Stimulated activated CD4-positive, alpha-beta T cell treated with anti-CD3 and anti-CD28 coated beads, Interleukin-1b, Interleukin-23, amount 100 ng/mL, for 48 hours (primary cell): ENCODE measurements at places on chromosomes 3 and 15.

- DNase-seq, result no peak
Observed at GRCh38 chr3:49476563-49476962, 6.5 kb downstream of the DAG1 start.

DNA sequence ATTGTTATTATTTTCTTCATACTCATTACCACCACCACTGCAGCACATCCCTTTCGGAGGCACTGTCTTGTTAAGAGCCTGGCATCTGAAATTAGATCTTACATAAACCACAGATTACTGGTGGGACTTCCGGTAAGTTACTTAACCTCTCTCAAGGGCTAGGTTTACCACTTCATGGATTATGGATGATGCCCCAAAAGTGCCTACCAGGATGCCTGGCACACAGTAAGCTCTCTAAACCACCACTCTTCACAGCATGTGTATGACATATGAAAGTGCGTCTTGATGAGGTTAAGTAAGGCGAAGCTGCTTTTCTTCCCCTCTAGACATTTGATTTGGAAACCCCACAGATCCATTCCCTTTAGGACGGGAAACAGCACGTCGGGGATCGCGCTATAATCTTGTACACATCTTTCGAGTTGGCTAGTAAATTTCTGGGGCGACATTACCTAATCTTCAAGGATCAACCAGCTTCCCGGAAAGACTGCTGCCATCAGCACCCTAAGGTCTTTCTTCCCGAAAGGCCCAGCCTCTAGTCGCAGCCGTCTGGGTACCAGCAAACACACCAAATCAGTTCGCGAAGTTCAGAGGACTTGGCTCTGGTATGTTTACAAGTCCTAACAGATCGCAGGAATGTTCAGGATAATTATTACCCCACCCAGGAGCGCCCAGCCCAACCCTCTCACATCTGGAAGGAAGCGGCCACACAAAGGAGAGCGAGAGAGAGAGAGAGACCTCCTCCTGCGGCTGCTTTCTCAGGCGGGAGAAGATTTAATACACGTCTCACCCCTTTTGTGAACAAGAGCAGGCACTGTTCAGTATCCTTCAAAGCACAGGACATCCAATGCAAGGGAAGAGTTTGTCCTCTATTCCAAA, 155.1 kb upstream of the FRMD4B start:
- no peak for DNase-seq

- DNase-seq, result no peak
Observed at GRCh38 chr3:75001330-75001729, 386.9 kb upstream of the CNTN3 start.

DNA sequence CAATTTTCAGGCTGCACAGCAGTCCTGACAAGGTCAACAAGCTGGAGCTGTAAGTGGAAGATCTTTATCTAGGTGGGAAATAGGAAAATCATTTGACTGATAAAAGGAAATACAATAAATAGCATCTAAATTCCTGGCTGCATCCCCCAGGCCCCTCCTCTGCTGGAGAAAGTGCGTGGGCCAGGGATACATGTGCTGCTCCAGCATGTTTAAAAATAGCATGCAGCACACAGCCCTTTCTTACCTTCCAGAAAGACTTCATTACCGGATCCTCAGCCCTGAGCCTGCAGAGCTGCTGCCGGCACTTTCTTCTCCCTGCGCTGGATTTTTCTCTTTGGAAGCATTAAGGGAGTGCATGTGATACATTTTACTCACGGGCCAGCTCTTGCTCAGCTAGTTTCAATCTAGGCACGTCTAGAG, 77.3 kb downstream of the HMG20A start:
- no peak for DNase-seq

DNA sequence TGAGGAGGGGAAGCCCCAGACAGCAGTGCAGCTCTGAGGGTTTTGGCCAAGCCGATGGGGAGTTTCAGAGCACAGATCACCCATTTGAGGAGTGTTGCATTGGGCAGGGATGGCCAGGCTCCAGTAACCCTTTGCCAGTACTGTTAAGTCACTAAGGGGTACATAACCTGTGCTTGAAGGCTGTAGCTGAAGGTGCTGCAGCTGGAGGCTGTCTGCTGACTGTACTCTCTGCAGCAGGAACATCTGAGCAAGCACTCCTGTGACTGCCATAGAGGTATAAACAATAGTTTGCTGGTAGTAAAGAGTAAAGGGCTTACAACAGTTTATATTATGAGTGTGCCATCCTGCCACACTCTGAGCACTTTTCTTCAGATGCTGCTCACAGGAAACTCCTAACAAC, 297.8 kb downstream of the EPHA3 start:
- DNase-seq, result no peak

GRCh38 chr3:44883999-44884431, 9.6 kb downstream of the TGM4 start:
- DNase-seq, result no peak

GRCh38 chr3:50258029-50258680, 10.8 kb upstream of the SEMA3B start:
- DNase-seq, result no peak

GRCh38 chr3:49411535-49411967, 225 bp downstream of the RHOA start:
- DNase-seq, result peak; percentile 54

DNA sequence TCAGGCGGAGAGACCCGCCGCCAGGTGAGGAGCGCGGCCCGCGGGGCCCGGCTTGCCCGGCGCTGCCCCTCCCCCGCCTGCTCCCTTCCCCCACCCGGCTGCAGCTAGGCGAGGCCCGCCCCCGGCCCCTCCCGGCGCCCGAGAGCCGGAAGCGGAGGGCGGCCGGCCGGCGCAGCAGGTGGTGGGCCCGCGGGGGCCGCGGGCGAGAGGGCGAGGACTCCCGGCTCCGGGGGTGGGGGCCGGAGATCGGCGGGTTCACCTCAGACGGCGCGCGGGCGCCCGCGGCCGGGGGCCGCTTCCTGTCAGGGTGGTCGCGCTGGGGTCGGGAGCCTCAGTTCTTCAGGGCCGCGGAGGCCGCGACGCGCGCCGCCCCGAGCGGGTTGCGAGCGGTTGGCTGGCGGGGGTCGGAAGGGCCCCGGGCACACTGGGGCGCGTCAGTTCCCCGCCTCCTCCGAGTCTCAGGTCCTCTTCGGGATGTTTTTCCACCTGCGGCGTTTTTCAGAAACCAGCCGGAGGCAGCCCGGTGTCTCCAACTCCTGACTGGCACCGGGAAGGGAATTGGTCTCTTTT, 395 bp downstream of the ZFAND6 start:
- DNase-seq, result peak; percentile 47

DNA sequence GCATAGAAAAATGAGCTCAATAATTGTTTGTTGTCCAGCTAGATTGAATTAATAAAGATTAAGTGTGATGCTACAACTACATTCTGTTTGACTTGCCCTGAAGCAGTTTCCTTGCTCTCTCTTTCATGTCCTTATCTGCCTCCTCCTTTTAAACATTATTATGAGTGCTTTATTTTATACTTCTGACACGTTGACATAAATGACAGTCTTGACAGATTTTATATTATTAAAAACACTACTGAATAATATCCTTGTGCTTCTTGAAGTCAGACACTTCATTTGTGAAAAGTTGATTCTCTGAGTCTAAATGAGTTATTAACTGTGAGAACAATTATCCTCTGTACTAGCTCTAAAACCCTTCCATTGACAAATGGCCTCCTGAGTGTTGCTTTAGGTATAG, 58.2 kb downstream of the PLCL2 start:
- no peak for DNase-seq

DNA sequence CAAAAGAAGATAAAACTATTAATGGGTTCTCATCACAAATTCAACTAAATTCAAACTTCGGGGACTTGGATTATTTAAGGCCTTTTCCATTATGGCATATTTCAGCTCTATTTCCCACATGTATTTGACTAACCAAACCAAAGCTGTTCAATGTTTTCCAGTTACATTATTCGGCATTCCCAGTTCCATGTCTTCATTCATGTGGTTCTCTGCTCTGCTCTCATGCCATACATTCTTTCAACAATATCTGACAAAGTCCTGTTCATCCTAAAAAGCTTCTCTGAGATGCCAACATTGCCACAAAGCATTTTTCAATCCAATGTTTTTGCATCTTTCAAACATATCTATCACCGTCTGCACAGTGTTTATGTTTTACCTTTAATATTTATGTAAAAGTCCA, 141.4 kb downstream of the GREM1 start:
- DNase-seq, result no peak

- DNase-seq, result no peak
Observed at GRCh38 chr3:177294221-177294620, 96.9 kb upstream of the TBL1XR1 start.
